Lung microvascular endothelial cell (primary cell): ENCODE measurements at places on chromosomes 4 and X. TPM values are rescaled to one million over a fixed set of nuclear protein-coding genes. Genes with fewer than 3 reads are reported as not detected.

Gene RAB40A
- total RNA-seq = under 0.01 TPM in 1 of 2 replicates, not detected in the other

Gene GALNTL6
- total RNA-seq = not detected in 2 replicates

Gene F9
- not detected in 2 replicates for total RNA-seq

Gene FABP2
- total RNA-seq = not detected in 2 replicates

- no peak for DNase-seq
Measured at GRCh38 chrX:132191938-132192337, 27.3 kb downstream of the RAP2C start.

DNA sequence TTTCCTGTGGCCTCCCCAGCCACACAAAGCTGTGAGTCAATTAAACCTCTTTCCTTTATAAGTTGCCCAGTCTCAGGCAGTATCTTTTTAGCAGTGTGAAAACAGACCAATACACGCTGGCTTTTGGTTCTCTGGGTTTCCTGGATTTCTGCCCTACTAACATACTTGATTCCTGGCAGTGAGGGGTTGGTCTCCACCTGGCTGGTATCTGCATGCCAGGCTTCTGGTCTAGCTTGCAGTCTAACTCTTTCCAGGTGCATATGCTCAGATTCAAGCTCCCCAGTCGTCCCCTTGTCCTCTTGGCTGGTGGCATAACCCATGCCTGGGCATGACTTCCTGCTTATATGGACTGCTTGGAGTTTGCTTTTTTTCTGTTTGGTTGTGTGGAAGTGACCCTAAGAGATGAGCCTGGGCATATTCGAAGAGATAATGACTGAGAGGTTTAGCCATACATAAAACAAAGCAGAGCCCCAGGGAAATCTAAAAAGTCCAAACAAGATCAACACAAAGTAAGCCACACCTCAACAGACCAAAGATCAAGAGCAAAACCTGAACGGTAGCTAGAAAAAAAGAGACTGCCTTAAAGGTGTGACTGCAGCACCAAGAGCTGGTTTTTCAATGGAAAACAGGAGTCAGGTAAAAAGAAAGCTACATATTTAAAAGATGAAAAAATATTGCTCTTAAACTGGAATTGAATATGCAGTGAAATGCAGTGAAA lies 102.1 kb upstream of the STS start:
- no peak for DNase-seq

- no peak for DNase-seq
Measured at GRCh38 chr4:13285336-13285735, 198.8 kb downstream of the RAB28 start.

DNA sequence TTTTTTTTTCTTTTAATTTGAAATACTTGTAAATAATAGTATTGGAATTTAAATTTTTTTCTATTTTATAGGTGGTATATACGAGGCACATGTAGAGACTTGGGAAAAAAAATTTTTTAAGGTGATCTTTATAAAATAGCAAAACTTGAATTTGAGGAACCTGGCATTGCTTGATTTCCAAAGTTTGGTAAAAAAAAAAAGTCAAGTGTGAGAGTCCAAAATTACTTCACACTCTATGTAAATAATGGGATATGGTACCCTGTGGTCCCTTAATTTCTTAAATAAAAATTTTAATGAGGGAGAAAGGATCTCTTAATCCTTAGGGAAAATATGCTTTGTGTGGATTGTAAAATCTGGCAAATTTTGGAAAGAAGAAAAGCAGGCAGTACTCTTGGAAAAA lies 19.0 kb downstream of the SPRY1 start:
- no peak for DNase-seq

GRCh38 chr4:25725870-25726269 lies 70.2 kb downstream of the SLC34A2 start:
- no peak for DNase-seq

- peak; percentile 36 for DNase-seq
Measured at GRCh38 chr4:85928775-85929591, 430.9 kb downstream of the MAPK10 start.

GRCh38 chrX:21840193-21840545 lies 752 bp downstream of the MBTPS2 start:
- DNase-seq = no peak

DNA sequence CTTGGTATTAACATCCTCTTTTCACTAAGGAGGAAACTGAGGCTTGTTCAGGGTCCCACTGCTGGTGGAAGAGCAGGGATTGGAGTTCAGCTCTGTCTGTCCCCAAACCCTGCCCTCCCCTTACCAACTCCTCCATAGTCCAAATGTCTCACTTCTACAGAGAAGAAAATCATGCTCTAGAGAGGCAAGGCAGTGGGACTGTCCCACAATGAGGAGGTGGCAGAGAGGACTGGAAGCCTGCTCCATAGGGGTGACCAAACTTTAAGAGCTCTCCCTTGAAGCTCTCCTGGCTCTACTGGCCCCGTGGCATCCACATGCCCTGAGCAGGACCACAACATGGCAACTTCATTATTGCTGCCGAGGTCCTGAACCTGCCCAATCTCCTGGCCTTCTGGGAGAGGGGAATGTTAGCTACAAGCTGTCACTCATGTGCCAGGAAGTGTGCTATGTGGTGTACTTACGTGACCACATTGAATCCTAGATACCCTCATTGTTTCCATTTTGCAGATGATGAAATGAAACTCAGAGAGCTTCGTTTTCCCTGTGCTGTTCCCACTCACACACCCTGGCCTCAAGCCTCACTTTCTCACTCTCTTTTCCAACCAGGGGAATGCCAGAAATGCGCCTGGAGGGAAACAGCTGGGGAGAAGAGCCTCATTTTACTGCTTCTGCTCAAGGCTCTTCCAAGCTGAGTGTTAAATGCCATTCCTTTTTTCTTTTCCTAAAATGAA lies 71.5 kb downstream of the ANAPC4 start:
- no peak for DNase-seq

- no peak for DNase-seq
Measured at GRCh38 chrX:40531056-40531826, 49.5 kb upstream of the ATP6AP2 start.

DNA sequence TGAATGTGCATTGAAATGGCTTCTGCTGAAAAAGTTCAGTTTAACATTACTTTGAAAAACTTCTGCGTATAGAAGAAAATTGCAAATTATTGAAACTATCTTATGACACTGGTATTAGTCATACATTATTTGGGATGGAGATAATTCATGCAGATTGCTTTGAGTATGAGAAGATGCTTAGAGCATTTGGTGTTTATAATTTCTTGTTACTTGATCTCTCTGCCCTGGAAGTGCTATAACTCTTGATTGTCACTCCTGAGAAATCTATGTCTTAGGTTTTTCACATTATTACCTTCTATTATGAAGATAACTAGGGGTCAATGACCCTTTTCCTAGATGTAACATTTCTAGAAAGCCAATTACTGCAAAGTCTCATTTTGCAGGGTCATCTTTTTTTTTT lies 36.4 kb downstream of the TMEM131L start:
- DNase-seq = peak; percentile 8

GRCh38 chrX:66020631-66021334 lies 19.1 kb downstream of the VSIG4 start:
- no peak for DNase-seq

GRCh38 chrX:57044245-57044644 lies 48.9 kb upstream of the SPIN3 start:
- DNase-seq = no peak

- no peak for DNase-seq
Measured at GRCh38 chr4:65623506-65623905, 46.8 kb downstream of the EPHA5 start.

- no peak for DNase-seq
Measured at GRCh38 chr4:35124106-35124505, 1120.2 kb downstream of the ARAP2 start.

GRCh38 chr4:2085496-2085901 lies 26.4 kb downstream of the NAT8L start:
- DNase-seq = no peak

GRCh38 chr4:155265113-155265512 lies 56.7 kb downstream of the NPY2R start:
- no peak for DNase-seq

- DNase-seq = no peak
Measured at GRCh38 chr4:4857809-4858508, 1.5 kb upstream of the MSX1 start.
